Stimulated activated naive CD4-positive, alpha-beta T cell (primary cell): ENCODE measurements at places on chromosomes 7 and 10.

DNA sequence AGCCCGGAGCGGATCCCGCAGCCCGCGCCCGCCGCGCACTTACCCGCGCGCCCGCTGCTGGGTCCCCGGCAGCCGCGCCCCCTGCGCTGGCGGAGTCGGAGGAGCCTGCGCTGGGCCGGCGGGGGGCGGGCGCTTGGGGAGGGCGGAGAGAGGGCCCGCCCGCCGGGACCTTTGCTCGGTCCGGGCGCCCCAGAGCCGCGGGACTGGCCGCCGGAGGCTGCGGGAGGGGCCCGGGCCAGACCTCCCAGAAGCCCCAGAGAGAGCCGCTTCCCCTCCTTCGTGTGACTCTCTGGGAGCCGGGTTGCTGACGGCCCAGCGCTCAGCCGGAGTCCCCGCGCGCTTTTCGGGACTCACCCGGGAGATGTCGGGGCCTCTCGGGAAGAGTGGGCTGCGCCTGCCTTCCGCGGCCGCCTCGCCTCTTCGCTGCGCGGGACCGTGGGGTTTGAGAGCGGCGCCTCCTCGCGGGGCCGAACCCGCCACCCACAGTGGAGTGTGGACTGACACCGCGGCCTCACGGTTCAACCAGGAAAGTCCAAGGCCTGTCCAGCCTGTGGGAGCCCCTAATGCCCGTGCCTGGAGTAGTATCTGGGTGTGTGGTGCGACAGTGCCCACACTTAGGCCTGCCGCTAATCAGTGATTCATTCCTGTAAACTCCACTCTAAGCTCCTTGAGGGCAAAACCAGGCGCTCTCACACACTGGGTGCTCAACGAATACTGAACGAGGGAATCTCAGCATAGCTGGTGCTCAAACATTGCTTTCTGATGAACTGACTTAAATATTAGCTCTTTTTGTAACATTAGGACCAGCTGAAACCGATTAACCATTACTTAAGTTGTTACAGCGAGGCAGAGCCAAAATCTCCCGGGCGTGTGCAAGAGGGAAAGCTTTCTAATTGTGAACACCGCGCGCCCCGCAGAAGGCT, at the start of gene GSDME:
GSDME (minus strand) TSS at position 112 of the 923 bp plus-strand sequence. CDS start 7,690 bp downstream, outside the sequence.
- DNase-seq, result no peak

DNA sequence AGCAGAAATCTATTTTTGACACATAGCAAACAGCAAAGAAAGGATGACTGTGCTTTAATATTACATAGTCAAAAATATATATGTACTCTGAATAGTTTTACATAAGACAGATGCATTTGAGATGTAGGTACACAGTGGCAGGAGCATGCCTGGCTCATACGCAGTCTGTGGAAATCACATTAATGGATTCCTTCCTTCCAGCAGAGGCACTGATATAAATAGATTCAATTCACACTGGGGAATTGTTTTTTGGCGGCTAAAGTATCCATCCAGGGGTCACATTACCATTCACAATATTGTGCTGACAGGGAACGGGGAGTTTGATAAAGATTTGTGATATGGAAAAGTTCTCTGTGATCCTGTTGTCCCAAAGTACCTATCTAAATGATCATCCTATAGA, 72.5 kb upstream of the AGR3 start:
- DNase-seq, result no peak

GRCh38 chr10:116476461-116476860, 48.8 kb downstream of the PNLIPRP3 start:
- DNase-seq, result no peak

GRCh38 chr7:107982918-107983389, 20.0 kb downstream of the LAMB1 start:
- DNase-seq, result no peak

- no peak for DNase-seq
These were observed 1.7 kb downstream of the ADRB1 start for GRCh38 chr10:114045136-114046086.

DNA sequence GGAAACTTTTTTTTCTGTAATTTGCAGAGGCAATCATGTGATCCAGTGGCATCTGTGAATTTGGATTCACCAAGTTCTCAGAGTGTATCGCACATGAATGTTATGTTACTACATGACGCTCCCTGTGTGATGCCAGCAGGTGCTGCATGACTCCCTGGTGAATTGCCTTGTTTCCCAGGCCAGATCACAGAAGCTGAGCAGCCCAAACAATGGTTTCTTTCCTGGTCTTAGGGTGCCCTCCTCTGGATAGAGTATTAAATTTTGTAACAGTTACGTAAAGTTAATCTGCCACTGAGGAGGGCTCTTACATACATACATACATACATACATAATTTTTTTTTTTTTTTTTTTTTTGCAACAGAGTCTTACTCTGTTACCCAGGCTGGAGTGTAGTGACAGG, 3.6 kb downstream of the ZSCAN21 start:
- peak; percentile 36 for DNase-seq

- no peak for DNase-seq
These were observed 134.7 kb upstream of the TCERG1L start for GRCh38 chr10:131446171-131446570.

GRCh38 chr10:108358912-108359311, 1194.4 kb upstream of the SORCS1 start:
- no peak for DNase-seq

GRCh38 chr10:123945325-123945920, 53.8 kb upstream of the CPXM2 start:
- no peak for DNase-seq

DNA sequence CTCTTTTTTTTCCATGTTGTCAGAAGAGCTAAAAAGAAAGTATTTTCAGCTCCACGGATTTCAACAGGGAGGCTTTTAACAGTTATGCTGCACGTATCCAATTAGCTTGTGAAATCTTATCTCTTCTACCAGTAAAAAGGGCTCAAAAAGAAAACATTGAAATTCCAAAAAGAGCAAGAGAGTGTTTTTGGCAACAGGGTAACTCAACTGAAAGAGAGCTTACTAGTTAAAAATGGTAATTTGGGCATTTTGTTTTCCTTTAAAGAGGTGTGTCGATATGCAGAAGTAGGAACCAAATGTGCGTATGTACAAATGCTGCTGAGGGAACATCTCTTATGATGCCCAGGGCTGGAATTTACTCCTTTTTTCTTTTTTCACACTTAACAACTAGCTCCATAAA, 292.8 kb downstream of the PRKG1 start:
- DNase-seq, result no peak

DNA sequence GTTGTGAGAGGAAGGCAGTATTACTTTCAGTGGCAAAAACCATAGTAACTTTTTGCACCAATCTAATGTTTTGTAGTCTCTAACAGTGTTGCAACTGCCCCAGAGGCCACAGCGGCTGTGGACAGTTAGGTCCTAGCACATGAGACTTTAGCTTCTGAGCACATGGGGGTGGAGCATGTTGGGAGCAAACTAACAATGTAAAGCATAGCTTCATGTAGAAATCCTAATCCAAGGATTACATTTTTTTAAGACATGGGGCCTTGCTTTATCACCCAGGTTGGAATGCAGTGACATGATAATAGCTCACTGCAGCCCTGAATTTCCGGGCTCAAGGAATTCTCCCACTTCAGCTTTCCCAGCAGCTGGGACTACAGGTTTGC, 49.0 kb downstream of the LAMB1 start:
- DNase-seq, result no peak

DNA sequence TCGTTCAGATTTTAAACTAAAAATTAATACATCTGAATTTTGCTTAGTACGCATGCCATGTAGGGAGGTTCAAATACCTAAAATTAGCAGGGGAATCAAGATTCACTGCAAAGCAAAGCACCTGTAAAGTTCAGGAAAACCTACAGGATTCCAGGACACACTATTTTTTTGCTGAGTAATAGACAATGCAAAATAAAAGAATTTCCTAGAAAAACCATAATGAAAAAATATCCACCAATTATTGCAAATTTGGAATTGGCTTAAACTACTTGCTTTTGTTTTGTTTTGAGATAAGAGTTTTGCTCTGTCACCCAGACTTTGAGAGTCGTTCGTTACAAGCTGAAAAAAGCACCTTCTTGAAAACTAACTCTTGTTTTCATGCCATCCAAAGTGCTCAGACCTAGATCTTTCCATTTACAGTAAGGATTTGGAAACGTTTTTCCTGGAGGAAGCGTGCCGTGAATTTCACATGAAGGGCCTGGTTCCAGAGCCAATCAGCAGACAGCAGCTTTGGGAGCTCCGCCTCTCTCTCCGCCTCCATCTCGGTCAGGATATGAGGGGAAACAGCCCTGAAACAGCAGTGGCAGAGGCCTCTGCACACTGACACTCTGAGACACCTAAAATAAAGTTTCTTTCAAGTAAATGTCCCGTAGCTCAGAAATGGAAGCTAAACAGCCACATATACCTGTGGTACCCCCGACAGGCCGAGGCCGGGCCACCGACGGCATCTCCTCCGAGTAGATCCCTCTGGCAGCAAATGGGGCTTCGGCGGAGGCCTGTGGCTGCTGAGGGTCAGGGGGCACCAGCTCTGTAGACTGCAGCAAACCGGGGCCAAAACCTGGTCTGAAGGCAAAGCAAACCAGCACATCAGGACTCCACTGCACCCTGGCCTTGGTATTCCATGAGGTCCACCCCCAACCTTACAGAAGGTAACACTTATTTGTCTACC, 45.9 kb upstream of the ATP6V0A4 start:
- no peak for DNase-seq

DNA sequence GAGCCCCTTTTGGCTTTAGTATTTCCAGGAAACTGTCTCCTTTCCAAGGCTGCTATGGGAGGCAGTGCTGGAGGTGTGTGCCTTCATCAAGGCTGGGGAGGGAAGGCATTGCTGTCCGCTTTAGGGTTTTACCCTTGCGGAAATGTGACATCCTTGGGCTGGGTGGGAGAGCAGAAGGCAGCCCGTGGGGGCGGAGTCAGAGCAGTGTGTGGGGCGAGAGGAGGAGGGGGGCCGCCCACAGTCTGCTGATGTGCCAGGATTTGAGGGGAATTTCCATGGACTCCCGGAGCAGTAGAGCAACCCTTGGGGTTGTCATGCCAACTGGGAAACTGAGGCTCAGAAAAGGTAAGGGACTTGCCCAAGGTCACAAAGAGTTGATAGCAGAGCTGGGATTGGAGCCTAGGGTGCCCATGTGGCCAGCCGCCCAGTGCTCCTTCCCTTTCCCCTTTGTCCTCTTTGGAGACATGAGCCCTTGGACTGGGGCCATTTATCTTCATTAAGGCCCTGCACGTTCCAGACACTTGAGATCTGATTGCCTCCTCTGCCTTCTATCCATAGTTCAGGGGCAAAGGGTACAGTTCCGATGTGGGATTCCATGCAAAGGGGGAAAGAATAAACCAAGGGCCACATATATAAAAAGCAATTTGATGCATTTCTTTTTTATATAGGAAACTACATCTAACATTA, 22.2 kb downstream of the TSPAN15 start:
- no peak for DNase-seq

- DNase-seq, result no peak
These were observed 80.3 kb upstream of the UCN3 start for GRCh38 chr10:5284311-5285057.

DNA sequence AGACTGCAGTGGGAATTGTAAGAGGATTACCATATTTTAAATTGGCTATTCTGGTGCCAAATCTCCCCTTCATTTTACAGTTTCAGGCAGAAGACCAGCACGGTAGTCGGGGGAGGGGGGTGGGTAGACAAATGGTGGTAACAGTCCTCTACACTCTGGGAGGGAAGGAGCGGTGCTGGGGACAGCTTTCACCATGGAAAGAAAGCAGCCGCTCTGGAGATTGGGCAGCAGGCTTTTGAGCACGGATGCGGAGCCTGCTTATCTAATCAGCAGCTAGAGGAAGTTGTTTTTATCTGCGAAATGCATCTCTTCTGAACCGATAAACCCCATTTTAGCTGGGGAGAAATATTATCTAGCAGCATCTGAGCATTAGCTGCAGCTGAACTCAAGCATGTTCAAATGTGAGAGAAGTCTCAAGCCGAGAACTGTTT, 28.7 kb downstream of the IKZF1 start:
- peak; percentile 62 for DNase-seq

DNA sequence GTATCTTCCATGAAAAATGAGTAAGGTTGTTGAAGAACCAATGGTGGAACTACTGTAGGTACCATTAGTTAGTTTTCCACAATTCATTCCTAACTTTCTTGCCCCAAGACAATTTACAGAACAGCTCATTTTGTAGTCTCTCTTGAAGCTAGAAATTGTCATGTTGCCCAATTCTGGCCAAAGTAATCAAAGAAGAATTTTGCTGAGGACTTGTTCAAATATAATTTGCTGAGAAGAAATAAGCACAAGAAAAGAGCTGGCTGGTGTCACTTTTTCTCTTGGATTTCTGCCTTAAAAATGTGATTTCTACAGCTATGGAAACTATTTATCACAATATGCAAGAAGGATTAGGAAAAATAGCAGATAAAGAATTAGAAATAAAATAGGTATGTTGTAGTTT, 199.2 kb upstream of the SEMA3A start:
- no peak for DNase-seq

DNA sequence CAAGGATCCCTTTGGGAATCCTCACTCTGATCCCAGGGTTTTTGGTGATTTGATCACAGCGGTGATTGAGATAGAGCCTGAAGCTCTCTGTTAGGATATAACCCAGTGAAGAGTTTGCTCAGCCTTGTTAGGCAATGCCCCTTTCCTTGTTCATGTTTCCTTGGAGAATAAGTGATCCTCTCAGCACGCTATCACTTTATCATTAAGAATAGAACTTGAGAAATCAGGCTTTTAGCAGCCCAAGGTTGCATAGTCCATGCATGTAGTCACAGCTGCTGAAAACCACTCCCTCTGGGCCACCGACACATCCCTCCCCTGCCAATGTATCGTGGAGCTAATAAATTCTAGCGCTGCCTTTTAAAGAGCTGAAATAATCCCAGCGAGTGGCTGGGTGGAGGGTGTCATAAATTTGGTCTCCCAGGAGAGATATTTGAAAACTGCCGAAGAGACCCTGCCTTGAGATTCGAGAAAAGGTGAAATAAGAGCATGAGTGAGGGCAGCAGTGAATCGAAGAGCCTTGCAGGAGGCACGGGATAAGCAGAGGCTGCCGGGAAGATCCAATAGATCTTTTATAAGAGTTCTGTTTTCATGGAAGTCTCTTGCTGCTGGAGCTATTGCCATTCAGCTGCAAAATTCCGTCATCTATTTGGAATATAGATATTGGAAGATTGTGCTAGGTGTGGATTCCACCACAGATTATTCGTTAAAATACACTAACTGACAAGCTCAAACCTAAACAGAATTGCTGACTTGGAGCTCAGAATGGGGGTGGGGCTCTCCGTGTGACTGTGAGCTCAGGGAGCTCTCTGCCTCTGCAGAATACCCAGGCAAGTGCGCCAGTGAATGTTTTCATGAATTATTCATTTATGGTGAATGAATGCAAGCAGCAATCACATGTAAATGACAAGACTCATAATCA, 249.8 kb downstream of the TRIL start:
- DNase-seq, result no peak

DNA sequence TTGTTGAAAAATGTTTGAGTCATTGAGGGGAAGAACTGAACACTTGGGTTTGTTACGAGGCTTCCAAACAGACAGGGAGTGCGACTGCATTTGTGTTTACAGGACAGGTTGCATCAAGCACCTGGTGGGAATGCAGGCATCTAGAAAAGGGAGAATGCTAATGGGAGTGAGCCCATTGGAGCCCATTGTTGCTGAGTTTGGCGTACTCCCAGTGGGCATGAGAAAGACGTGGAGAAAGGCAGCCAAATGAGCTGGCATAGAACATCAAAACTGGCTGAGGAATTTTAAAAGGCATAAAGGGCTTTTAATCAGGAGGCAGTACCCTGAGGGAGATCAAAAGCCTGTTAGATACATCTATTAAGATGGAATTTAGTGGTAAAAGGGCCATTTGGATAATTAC, 171.6 kb upstream of the NPSR1 start:
- no peak for DNase-seq
